AG20443 (cell line): ENCODE measurements at places on chromosomes 7 and 10.

DNA sequence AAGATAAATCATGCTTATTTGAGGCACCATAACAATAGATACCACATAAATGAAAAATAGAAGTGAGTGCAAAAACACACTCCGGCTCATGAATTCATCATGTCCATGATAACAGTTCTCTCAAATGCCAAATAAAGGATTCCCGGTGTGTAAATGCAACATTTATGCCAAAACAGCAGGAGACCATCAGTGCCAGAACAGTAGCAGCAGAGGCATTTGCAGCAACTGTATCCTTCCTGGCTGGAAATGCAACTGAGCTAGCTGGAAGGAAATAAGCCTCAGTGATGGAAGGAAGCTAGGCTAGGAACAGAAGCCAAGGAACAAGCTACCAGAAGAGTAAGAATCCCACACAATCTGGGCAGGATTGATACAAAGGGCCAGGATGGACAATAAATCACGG, 79.9 kb upstream of the THSD7A start:
- DNase-seq: no peak

GRCh38 chr7:14766747-14767146, 135.8 kb downstream of the DGKB start:
- DNase-seq: peak; percentile 8

GRCh38 chr7:92748495-92748894, 87.9 kb downstream of the CDK6 start:
- no peak for DNase-seq

GRCh38 chr10:60820093-60820754, 41.9 kb downstream of the CDK1 start:
- DNase-seq: peak; percentile 29

DNA sequence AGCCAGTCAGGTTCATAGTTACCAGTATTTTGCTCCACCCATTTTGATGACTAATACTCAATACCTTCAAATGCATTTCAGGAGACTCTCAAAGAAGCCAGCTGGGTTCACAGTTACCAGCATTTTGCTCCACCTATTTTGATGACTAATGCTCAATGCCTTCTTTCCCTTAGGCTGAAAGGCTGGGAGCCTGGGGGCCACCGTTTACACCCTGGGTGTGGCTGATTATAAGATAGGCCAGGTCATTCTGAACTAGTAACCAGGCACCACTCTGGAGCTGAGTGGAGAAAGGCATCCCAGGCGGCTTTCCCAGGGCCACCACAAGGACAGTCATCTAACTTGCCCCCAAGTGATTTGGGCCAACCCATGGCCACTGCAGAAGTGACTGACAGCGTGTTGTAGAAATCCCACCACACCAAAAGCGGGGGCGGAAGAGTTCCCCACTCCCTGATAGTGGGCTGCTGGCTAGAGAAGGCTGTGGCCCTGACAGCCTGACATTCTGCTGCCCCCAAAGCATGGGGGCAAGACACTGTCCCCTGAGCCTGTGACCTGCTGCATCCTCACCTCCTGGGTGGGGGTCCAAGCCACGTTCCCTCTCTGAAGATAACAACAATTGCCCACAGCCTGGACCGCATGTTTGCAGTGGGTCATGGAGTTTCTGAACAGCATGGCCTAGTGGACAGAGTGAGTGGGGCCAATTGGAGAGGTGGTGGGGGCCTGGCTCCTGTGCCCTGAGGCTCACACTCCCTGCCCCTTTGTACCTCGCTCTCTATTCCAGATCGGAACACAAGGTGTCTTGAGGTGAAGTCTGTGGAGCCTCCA, 23.0 kb upstream of the ZNF488 start:
- DNase-seq: peak; percentile 48

DNA sequence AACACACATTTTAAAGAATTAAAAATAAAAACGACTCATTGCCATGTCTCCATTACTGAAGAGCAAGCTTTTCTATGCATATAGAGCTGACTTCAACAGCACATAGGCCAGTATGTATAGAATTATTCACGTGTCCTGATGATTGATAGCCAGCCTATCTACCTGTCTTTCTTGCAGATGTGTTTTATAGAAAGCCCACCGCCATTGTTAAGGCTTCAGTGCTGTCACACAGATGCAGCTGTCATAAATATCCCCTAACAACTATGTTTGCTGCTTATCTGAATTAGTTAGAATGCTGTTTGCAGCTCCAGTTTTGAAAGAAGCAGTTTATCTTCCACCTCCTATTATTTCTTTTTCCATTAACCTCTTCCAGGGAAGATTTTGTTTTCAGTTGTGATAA, 235.9 kb downstream of the SLC25A13 start:
- DNase-seq: no peak

DNA sequence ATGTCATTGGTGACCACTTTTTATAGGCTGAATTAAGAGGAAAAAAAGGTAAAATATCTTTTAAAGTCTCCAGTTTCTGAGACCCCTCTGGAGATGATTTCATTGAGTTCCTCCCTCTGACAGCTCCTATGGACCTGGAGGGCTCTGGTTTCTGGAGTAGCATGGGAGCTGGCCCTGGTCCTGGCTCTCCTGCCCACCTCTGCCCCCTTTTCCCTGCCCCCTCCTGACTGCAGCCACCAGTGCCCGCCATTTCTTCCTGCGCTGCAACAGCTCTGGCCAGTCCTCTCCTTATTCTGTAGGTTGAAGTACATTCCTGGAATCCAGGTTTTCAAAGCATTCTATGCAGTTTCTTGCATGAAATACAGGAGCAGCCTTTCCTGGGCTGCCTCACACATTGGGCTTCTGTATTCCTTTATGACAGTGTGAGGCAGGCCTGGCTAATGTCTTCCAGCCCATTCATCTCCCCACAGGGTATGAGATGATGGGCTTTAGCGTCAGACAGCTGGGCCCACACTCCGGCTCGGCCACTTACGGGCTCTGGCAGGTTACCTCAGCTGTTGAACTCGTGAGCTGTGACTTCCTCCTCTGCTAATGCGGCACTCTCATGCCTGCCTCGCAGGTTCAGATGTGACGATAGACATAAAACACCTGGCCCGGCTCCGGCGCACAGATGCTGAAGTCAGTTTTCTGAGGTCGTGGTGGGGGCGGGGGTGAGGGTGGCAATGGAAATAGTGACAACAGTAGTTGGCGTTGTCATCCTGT, 101.7 kb downstream of the MGMT start:
- DNase-seq: no peak

- no peak for DNase-seq
Observed at GRCh38 chr10:79046741-79047583, 21.8 kb upstream of the ZMIZ1 start.

GRCh38 chr7:70616211-70616610, 515.7 kb upstream of the GALNT17 start:
- DNase-seq: no peak

- DNase-seq: no peak
Observed at GRCh38 chr10:50294582-50294981, 43.3 kb upstream of the ASAH2 start.

GRCh38 chr7:73899731-73900142, 38.8 kb downstream of the TMEM270 start:
- peak; percentile 95 for DNase-seq

- DNase-seq: peak; percentile 67
Observed at GRCh38 chr7:127252778-127253280, at the start of gene GRM8. TSS of gene GRM8 (minus strand) at chr7:127252941.

GRCh38 chr10:79244841-79245504, 102.3 kb upstream of the PPIF start:
- no peak for DNase-seq

- DNase-seq: no peak
Observed at GRCh38 chr10:132545659-132546367, 8.2 kb downstream of the INPP5A start.

- DNase-seq: peak; percentile 63
Observed at GRCh38 chr10:99551158-99551557, 18.4 kb downstream of the NKX2-3 start.

DNA sequence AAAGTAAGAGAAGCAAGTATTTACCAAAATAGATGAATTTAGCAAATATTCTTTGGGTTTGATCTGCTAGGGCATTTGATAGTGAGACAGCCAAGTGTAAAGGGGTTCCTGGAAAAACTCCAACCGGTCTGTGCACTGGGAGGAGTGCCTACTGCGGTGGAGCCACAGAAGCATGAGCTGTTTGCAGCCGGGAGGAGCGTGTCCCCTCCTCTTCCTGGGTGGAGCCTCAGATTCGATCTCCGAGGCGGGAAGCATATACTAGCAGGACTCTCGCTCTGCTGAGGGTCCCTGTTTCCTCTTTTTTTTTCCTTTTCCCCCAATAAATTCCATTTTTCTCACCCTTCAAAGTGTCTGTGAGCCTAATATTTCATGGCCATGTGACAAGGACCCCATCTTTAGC, 45.1 kb upstream of the MET start:
- DNase-seq: no peak

- DNase-seq: no peak
Observed at GRCh38 chr10:13830385-13830784, 243.6 kb downstream of the PRPF18 start.

DNA sequence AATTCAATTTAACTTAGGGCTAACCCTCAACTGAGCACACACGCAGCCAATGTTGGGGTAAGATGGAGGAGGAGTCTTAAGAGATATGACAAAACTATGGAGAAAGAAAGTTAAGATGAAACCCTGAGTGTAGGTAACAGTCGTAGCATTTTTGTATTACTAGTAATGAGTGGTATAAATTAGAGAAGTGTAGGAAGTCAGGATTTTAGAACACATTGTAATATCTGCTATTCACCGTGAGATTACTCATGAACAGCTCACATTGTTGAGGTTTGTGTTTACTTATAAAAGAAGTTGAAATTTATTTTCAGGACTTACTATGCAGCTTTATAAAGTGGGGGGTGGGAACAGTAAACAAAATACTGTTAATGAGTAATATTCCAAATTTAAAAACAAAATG, 107.2 kb downstream of the ARHGAP21 start:
- DNase-seq: no peak

DNA sequence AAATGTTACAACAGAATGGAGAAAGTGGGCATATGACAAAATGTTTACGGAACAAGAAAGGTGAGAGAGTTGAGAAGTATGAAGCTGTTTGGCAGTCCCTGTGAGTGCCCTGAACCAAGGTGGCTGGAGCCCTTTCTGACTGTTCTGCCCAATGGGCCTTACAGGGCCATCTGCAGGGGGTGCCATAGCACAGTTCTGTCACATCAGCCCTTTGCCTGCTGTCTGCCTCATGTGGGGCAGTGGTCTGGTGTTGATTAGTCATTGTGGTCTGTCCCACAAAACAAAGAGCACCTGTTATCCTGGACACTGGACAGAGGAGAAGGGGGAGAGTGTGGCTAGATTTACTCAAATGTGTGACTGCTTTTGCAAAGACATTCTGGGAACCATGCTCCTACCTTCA, 51.5 kb upstream of the OSBPL3 start:
- DNase-seq: no peak

GRCh38 chr10:14852236-14852635, 14.1 kb downstream of the HSPA14 start:
- no peak for DNase-seq

DNA sequence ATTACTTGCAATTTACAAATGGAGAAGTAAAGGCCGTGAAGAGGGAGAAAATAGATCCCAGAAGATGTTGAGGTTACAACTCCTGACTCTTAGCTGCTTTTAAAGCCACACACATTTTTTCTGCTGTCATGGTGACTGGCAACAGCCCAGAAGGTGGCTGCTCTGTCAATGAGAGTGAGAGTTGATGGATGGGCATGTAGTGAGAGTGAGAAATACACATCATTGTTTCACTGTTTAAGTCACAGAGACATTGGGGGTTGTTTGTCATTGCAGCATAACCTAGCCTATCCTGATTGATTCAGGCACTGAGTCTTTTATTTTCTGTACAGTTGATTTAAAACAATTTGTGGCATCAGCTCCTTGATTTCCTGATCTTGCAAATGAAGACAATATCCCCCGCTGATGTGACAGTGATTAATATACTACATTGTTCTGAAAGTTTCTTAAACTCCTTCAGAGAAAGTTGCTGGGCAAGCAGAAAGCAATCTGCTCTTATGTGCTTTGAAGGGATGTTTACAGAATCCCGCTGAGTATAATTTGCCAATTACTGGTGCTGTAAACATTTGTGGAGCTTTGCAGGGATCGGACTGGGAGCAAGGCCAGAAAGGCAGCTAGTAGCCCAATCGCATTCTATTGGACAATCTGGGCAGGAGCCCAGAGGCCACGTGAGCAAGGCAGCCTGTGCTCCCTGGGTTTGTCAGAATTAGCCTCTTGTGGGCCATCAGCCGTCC, 229.6 kb downstream of the PRPF18 start:
- peak; percentile 65 for DNase-seq

DNA sequence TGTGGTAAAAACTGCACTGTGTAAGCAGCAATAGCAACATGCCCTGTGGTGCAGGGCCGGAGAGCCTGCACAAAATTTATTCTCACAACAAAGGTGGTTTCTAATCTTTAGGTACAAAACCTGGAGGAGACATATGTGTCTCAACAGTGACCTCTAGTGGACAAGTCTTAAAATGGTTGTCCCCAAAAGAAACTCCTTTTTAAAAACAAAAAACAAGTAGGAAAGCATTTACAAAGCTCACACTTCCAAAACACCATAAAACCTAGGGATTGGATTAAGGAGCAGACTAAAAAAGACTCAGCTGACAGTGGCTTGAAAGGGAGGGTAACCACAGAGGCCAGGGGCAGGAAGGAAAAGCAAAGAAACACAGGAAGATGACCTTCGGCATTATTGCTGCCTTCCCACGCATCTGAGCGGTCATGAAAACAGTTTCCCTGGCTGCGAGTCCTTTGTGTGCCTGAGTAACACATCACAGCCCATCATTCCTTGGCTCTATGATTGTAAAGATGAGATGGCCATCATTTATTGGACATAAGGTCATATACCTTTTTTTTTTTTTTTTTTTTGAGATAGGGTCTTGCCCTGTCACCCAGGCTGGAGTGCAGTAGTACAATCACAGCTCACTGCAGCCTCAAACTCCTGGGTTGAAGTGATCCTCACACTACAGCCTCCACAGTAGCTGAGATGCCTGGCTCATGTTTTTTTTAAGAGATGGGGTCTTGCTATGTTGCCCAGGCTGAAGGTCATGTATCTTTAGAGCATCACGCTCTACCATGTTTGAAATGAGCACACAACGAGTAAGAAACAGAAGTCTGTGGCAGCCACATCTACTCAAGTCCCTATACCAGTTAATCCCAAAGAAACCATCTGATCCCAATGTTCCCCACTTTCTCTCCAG, 39.5 kb downstream of the RSU1 start:
- DNase-seq: peak; percentile 66

DNA sequence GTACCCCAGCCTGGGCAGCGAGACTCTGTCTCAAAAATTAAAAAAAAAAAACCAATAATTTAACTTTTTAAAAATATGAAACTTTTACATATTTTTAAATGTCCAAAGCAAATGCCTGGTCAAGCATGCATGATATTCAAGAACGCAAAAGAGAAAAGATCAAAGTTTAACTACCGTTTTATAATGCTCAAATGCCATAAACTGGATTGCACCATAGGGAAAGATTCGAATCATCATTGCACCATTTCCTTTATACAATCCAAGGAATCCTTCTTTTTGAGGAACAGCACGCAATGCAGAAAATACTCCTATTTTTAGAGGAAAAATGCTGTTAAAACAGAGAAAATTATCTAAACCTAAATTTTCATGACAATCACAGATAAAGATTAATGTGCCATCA, 20.9 kb downstream of the SLC25A16 start:
- no peak for DNase-seq
